ENCODE measurements at places on chromosomes 5 and 9.

GRCh38 chr5:134371834-134372340, 518 bp downstream of the UBE2B start:
- peak; percentile 12 for DNase-seq

DNA sequence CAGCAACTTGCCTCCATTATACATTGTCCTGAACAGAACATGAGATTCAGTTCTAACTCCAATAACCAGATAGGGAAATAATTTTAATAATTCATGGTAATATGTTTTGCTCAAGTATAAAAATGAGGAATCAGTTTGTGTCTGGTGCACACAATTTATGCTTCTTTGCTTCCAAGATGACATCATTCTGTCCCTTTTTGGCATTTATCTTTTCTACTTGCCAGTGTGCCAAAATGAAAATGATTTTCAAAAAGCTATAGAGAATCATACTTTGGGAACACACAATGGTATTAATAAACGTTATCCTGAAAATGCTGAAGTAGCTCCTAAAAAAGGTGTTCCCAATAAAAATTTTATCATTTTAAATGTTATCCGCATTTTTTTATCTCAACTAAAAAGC, 519.0 kb downstream of the CAAP1 start:
- no peak for DNase-seq

DNA sequence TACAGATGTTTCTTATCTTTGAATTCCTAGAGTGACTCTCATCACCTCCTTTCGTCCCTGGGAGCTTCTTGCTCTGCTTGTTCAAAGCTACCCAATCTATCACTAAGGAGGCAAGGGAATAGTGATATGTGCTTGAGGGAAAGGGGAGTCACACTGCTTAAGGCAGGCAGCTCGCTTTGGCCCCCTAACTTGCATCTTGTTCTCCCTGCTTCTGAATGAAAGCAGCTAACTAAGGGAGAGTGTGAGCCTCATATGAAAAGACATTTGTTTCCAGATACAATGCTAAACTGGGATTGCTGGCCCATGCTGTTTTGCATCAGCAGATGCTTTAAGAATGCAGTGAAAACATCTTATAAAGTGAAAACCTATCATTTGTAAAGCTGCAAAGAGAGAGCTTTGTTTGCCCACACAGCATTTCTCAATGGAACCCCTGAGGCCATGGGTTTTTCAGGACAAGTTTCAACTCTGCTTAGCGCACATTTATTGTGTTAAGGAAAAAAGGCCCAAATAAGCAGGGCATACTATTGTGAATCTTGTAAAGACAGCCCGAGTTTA, 367.9 kb upstream of the ADAMTSL1 start:
- no peak for DNase-seq

GRCh38 chr5:37110135-37110534, 139.0 kb downstream of the CPLANE1 start:
- DNase-seq, result no peak

- no peak for DNase-seq
These were observed 847.9 kb downstream of the EFNA5 start for GRCh38 chr5:106822851-106823250.

DNA sequence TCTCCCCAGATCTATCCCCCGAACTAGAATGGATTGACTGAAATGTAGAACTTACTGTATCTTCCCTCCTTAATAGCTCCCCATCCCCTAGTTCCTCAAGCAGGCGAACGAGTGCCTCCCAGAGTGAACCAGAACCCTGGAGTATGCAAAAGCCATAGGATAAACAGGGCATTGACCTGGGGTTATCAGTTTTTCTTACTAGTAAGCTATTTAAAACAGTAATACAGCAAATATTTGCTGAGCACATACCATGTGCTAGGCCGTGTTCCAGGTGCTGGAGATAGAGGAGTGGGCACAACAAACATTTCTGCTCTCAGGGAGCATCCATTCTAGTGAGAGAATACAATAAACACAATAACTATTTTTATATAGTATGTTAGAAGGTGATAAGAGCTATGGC, 1.8 kb downstream of the SKP2 start:
- DNase-seq, result no peak

- peak; percentile 7 for DNase-seq
These were observed 101.2 kb downstream of the TRIM36 start for GRCh38 chr5:115068239-115069086.

DNA sequence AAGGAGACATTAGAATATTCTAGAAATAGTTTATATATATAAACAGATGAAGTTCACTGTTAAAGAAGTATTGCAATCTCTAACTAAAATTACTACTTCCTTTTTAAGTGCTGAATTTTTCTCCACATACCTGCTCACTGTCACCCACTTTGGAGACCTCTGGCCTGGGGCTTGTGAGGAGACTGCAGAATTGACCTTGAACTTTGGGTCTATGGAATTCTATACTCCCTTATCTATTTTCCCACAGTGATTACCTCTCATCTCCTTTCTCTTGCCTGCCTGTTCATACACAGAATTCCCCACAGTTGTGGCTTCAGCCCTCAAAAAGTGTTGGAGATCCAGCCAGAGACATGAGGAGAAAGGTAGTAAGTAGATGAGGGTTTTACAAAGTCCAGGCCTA, 45.4 kb downstream of the LARP1 start:
- DNase-seq, result no peak

- no peak for DNase-seq
These were observed 60.7 kb downstream of the SLC24A2 start for GRCh38 chr9:19728101-19728500.

DNA sequence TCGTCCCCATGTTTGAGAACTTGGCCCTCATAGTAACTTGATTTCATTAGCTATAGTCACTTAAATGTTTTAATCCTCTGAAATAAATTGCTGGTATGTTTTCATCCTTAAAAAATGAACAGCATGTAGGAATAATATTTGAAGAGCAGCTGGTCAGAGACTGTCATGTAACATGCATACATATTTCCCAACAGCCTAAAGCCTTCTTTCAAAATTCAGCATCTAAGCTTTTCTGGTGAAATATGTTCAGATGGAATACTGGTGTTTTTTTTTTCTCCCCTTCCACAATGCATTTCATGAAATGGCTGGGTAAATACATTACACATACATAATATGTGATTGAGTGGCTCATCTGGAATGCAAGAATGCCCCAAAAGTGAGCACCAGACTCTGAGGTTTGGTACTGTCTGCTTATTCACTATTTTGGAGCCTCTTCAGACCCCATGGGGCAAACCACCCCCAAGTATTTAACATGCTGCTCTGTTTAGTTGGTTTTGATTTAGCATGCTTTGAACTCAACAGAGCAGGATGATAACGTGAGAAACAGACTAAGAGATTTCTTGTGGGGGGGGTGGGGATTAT, 94.0 kb downstream of the SMARCA2 start:
- DNase-seq, result no peak

GRCh38 chr5:159782995-159783300, 133.3 kb upstream of the ADRA1B start:
- DNase-seq, result no peak

GRCh38 chr5:125251703-125252102, 505.3 kb upstream of the ZNF608 start:
- DNase-seq, result no peak

All from H54 (cell line).